Ascending aorta (tissue), 2 donors: ENCODE measurements at places on chromosomes 4 and X. TPM values are rescaled to one million over a fixed set of nuclear protein-coding genes. Genes with fewer than 3 reads are reported as not detected.
A peak's percentile ranks its signal among the peaks of the same experiment; 100 is the strongest.

The TLR2 gene
- 19.1 TPM for total RNA-seq

The GPRIN3 gene
- 2.1 TPM for total RNA-seq

The TCEAL8 gene
- 39.1 TPM for total RNA-seq

The ANXA10 gene
- total RNA-seq = not detected

The PFKFB1 gene
- not detected for total RNA-seq

The CXCL10 gene
- total RNA-seq = not detected

The OCIAD1 gene
- 146 TPM for total RNA-seq

The ZNF157 gene
- not detected for total RNA-seq

The ATP1B4 gene
- not detected for total RNA-seq

The FGFBP2 gene
- not detected for total RNA-seq

The TEC gene
- 4.5 TPM for total RNA-seq

The SH3TC1 gene
- total RNA-seq = 64.5 TPM

The RAP1GDS1 gene
- 8.3 TPM for total RNA-seq

The PRICKLE3 gene
- 25.3 TPM for total RNA-seq

DNA sequence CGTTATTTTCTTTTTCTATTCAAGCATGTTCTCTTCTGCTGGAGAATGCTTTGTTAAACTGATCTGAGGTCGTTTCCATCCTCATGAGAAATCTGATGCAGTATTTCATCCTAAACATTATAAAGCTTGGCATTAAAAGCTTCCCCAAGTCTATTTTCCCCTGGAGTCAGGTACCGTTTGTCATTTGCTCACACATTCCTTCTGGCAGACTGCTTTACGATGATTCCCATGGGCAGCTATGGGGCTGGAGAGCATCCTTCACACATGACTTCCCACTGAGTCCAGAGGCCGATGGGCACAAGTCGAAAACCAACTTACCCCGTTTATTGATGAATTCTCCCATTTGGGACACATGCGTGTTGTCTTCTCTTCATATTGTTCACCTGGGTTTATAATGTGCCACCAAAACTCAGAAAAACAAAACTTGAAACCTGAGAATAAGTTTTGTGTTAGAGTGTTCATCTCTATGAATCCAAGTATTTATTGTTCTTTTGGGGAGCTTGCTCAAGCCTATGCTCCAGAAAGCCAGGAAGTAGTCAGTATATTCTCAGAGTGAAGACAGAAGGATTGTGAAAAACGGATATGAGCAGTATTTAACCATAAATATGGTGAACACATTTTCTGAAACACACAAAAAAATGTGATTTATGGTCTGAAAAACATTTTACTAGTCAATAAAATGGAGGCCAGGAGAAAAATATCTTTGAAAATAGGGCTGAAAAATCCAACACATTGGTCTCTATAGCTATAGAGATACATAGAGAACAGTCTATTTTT, 298.8 kb upstream of the NOCT start:
- no peaks in the 10 kb centered on the region for H3K4me1 ChIP-seq
- H3K27me3 ChIP-seq = no peaks in the 10 kb centered on the region
- no peak overlapping the region for H3K27ac ChIP-seq
- no peak for DNase-seq

DNA sequence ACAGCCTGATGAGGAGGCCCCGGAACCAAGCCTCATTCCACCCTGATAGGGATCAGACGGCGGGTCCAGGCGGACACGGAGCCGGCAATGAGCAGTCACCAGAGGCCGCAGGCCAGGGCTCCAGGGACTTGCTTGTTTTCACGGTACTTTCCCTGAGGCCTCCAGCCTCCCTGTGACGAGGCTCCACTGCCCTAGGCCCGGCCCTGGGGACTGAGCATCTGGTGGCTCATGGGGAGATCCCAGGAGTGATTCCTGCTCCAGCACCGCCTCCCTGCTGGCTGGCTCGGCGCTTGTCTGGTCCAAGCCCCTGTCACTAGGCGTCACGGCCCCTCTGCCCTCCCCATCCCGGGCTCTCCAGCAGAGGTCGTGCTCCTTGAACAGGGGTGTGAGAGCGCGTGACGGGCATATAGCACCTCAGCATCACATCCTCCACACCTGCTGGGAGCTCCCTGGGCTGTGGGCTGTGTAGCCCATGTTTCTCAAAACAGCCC, 14.1 kb downstream of the HTRA3 start:
- no peaks in the 10 kb centered on the region for H3K27me3 ChIP-seq
- no peak overlapping the region for H3K4me3 ChIP-seq

- no peak overlapping the region for H3K4me3 ChIP-seq
- H3K36me3 ChIP-seq = no peaks in the 10 kb centered on the region
- peaks cover 4% of the 10 kb centered on the region for H3K4me1 ChIP-seq
- no peaks in the 10 kb centered on the region for H3K27me3 ChIP-seq
- DNase-seq = peak; percentile 65
Observed at GRCh38 chr4:101102114-101102742, 245.1 kb downstream of the PPP3CA start.

DNA sequence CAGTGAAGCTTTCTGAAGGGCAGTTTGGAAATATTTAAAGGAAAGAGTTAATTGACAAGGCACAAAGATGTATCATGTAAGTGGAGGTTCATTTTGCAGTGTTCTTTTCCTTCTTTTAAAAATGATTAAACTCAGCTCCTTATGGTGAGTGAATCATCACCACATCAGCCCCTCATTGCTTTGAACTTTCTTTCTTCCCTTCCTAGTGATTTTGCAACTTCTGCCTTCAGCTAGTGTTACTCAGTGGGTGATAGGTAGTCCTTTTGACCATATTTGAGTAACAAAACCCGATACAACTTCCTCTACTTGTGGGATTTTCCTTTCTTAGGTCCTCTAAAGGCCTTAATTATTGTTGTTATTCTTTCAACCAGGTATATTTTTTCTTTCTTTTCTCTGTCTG, 8.2 kb downstream of the ZCCHC4 start:
- no peak overlapping the region for H3K27ac ChIP-seq
- no peak overlapping the region for H3K4me3 ChIP-seq
- no peaks in the 10 kb centered on the region for H3K4me1 ChIP-seq
- DNase-seq = no peak
- no peaks in the 10 kb centered on the region for H3K27me3 ChIP-seq

DNA sequence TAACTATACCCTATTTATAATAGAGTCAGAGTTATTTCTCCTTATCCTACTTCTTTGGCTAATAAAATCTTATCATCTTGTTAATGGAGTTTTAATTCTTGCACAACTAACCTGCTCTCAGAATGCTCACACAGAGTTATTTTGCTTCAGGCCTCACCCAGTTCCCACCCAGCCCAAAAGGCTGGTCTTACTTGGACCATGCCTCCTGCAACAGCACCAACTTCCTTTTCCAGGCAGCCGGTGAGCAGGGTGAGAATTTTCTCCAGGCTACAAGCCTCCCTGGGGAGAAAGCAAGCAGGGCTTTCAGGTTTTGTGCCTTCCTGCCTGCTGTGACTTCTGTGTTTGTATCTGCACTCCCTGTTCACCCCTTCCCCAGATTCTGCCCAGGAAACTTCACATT, 29.1 kb upstream of the BANK1 start:
- no peaks in the 10 kb centered on the region for H3K27me3 ChIP-seq
- H3K4me1 ChIP-seq = no peaks in the 10 kb centered on the region
- H3K4me3 ChIP-seq = no peak overlapping the region
- no peak overlapping the region for H3K27ac ChIP-seq
- DNase-seq = no peak
- H3K36me3 ChIP-seq = no peaks in the 10 kb centered on the region

- no peaks in the 10 kb centered on the region for H3K27me3 ChIP-seq
- H3K27ac ChIP-seq = no peak overlapping the region
- DNase-seq = no peak
- no peaks in the 10 kb centered on the region for H3K36me3 ChIP-seq
- H3K4me3 ChIP-seq = no peak overlapping the region
Observed at GRCh38 chr4:186366326-186366725, 100.3 kb downstream of the F11 start.

DNA sequence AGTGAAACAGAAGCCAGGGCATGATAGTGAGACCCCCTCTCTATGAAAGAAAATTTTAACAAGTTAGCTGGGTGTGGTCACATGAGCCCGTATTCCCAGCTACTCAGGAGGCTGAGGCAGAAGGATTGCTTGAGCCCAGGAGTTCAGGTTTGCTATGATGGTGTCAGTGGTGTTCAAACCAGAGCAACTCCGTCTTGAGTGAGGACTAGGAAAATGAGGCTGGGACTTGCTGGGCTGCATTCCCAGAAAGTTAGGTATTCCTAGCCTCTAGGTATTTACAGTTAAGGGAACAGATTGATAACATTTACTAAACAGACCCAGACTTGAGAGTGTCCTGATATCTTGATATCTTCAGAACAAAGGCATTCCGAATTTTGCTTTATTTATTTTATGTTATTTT, 37.0 kb upstream of the NOCT start:
- no peak overlapping the region for H3K27ac ChIP-seq
- no peaks in the 10 kb centered on the region for H3K27me3 ChIP-seq
- H3K4me1 ChIP-seq = no peaks in the 10 kb centered on the region
- H3K4me3 ChIP-seq = no peak overlapping the region
- no peak for DNase-seq

GRCh38 chrX:6120329-6120728, 108.3 kb downstream of the NLGN4X start:
- H3K4me1 ChIP-seq = no peaks in the 10 kb centered on the region
- no peak for DNase-seq
- no peaks in the 10 kb centered on the region for H3K36me3 ChIP-seq

- H3K4me1 ChIP-seq = peaks cover 24% of the 10 kb centered on the region
- no peaks in the 10 kb centered on the region for H3K36me3 ChIP-seq
- no peak overlapping the region for H3K27ac ChIP-seq
- DNase-seq = no peak
- H3K27me3 ChIP-seq = no peaks in the 10 kb centered on the region
Observed at GRCh38 chr4:15198070-15198727, 195.9 kb downstream of the CPEB2 start.

GRCh38 chrX:16892504-16893362, 22.6 kb upstream of the RBBP7 start:
- no peak overlapping the region for H3K27ac ChIP-seq
- H3K4me3 ChIP-seq = no peak overlapping the region
- H3K27me3 ChIP-seq = no peaks in the 10 kb centered on the region
- H3K36me3 ChIP-seq = no peaks in the 10 kb centered on the region

GRCh38 chrX:41824551-41824950, 98.8 kb downstream of the CASK start:
- no peaks in the 10 kb centered on the region for H3K36me3 ChIP-seq
- no peaks in the 10 kb centered on the region for H3K27me3 ChIP-seq
- no peak for DNase-seq
- no peak overlapping the region for H3K4me3 ChIP-seq

DNA sequence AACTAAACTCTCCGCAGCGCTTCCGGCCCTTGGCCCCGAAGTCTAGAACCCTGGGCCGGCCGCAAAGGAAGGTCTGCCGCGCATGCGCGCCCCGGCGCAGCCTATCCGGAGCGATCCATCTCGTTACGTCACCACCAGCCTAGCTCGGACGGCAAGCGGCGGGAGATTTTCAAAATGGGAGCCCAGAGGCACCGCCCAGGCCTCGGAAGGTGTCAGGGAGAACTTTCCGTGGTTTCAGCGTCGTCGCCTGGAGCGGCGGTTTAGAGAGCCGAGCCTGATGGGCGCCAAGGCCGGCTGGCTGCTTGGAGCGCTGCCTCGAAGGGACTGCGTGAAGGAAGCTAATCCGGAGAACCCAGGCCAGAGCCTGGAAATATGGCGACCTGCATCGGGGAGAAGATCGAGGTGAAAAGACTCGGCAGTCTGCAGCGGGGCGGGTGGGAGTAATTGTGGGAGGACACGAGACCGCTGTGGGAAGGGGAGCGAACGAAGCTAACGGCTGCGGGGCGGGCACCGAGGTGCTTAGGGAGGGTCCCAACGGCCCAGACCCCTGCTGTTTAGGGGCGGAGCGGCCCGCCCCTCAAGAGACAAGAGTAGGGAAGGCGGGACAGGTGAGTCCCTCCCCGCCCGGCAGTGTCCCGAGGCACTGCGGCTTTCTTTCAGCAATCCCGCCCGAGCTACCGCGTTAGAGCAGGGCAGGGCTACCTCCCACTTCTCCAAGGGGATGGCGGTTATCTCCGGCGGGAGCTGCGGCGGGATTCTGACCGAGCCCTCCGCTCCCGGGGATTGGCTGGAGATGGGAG, at the start of gene PLK4:
PLK4 (plus strand) TSS at position 131 of the 800 bp plus-strand sequence; CDS start at position 373, 242 bp downstream.
- H3K4me3 ChIP-seq = peak within 1 kb of the TSS; percentile 79
- H3K27ac ChIP-seq = peak within 1 kb of the TSS; percentile 70
- H3K27me3 ChIP-seq = no peaks in the 10 kb centered on the region
- DNase-seq = peak; percentile 96
